RCC 7860 (cell line): ENCODE measurements at places on chromosomes 2 and 18.
A peak's percentile ranks its signal among the peaks of the same experiment; 100 is the strongest.

DNA sequence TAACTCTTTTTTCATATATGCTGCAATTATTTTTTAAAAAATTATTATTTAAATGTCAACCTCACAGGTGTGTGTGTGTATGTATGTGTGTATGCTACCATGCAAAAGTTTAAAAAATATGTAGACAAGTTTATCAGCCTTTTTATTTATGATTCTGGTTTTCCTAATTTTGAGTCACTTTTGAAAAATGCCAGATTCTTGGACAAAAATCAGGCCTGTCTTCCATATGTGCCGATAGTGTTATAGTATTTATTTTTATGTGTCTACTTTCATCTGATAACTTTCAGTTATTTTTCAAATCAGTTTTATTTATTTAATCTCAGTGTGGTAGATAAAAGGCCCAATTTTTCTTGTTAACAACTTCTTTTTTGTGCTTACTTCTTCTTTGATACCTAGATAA is 176.2 kb downstream of the RDH14 start:
- no peak for DNase-seq

GRCh38 chr2:239304533-239305221 is 96.1 kb downstream of the HDAC4 start:
- no peak for DNase-seq

DNA sequence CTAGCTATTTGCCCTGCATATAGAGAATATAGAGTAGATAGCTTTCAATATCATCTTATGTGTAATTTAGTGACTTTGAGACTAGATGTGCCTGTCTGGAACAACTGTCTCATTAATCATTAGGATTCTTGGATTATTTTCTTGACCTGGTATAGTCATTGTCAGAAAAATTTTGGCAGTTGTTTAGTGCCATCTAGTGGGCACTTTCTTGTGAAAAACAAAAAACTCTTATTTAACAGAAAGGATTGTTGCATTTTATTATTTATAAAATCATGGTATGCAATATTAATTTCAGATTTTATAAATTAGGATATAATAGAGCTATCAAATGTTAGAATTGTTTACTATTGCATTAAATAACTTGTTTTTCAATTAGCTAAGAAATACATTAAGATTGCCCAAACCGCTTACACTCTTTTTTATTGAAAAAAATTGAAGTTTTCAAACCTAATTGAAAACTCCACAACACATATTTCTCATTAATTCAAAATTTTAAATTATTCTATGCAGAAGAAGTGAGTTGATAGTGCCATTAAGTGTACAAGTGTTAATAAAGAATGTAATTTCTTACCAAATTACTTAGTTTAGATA is 80.3 kb downstream of the DYNAP start:
- no peak for DNase-seq

- DNase-seq: no peak
Observed at GRCh38 chr2:133765658-133766057, 197.4 kb upstream of the NCKAP5 start.

DNA sequence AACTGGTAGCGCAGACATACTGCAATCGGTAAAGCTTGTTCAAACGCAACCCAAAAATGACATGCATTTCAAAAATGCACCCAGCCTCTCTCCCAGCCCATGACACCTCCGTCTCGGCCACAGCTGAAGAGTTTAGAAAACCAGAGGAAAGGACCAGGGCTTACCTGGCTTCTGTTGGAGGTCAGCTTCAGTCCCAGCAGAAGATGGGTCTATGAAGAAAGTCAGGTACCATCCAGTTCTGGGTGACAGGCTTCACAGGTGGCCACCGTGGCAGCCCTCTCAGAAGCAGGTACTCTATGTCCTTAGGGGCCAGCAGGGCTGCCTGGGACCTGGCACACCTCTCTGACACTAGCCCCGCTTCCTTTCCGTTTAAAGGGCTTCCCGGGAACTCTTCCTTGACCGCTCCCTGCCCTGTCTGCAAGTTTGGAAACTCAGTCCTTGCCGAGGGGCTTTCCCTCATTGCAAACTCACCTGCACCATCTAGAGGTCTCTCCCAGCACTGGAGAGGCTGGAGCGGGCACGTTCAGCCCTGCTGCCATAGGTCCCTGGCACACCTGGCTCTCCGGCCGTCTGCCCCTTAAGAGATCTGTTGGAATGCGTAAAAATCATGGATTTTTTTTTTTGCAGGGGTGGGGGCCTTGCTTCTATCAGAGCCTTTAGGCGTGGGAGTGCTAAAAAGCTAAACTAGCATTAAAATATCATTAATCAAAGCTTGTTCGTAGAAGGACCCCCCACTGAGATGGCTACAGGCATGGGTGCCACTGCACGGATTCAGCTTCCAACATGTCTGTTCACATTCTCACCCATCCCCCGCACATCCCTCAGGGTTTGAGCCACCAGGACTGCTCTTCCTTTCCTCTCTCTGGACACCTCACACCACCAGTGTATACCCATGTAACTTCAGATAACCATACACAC is at the start of gene EDAR:
EDAR (minus strand) TSS at position 425 of the 918 bp plus-strand sequence. CDS start 58,206 bp downstream, outside the sequence.
- no peak for DNase-seq

GRCh38 chr2:215413484-215413777 is 22.4 kb downstream of the FN1 start:
- DNase-seq: no peak

GRCh38 chr2:212520340-212520739 is 18.3 kb downstream of the ERBB4 start:
- peak; percentile 16 for DNase-seq

DNA sequence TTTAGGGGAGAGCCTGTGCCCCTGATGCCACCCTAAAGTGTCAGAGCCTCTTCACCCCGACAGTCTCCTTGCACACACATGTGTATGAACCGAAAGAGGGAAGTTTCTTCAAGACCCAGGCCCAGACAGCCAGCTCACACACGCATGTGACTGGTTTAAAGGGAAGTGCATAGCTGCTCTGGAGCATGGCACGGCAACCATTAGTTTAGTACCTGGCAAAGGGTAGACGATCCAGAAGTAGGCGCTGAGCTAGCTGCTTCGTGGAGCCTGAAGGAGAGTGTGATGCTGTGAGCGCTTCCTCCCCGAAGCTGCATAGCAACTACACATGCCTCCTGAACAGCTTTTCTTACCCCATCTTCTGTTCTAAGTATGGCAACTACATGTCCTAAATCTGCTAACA is 91.7 kb downstream of the ZCCHC2 start:
- no peak for DNase-seq

GRCh38 chr2:178819147-178819875 is 12.1 kb upstream of the TTN start:
- no peak for DNase-seq

- no peak for DNase-seq
Observed at GRCh38 chr2:16320716-16321115, 344.9 kb downstream of the CYRIA start.

DNA sequence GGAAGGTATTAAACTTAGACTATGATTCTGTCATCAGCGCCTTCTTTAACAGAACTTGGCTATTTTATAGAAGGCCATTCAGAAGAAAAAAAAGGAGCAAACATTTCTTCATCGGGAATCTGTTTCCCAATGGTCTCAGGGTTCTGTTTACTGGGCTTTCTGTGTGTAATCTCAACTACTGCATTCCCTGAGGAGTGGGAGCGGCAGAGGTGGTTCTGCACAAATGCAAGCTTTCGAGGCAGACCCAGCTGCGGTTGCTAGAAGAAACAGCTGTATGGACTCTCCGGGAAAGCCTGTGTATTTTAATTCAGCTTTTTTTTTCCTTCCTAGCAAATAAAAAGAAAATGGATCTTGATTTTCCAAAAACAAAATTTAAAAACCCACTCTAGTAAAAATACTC is 250.7 kb downstream of the NAPG start:
- no peak for DNase-seq

- DNase-seq: peak; percentile 41
Observed at GRCh38 chr18:21330122-21330701, 88.2 kb downstream of the GREB1L start.

- no peak for DNase-seq
Observed at GRCh38 chr2:141438536-141438935, 692.3 kb downstream of the LRP1B start.

GRCh38 chr2:115739574-115739973 is 1297.1 kb downstream of the DPP10 start:
- no peak for DNase-seq

DNA sequence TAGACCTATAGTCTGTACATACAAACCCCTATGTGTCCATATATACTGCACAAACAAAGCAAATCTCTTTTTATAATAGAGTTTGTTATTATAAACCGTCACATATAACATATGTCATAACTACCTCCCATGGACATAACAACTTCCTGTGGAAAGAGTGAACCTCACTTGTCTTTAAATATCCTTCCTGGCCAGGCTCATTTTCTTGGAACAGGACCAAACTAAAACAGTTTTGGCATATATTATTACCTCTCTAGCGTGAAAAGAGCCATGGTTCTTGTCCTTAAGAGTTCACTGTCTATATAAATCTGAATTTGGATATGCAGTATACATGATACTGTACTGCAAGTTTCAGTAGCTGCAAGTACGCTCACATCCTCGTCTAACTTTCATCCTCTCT is 28.3 kb upstream of the DNAJC27 start:
- no peak for DNase-seq

DNA sequence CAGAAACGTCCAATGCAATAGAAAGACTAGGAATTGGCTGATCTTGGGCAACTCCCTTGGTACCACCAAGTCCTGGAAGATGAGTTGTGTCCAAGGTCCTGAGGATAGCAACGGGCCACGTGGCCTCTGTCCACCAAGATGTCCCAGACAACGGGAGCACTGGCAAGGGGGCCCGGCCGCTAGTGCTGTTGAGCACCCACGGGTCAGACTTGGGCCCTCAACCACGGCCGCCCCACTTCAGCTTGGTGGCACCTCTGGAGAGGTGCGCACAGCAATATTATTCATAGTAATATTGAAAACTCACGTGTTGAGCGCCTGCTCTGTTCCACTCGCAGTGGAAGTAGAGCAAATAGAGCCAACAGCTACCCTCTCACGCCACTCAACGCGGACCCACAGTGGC is 19.0 kb downstream of the PASK start:
- DNase-seq: no peak

DNA sequence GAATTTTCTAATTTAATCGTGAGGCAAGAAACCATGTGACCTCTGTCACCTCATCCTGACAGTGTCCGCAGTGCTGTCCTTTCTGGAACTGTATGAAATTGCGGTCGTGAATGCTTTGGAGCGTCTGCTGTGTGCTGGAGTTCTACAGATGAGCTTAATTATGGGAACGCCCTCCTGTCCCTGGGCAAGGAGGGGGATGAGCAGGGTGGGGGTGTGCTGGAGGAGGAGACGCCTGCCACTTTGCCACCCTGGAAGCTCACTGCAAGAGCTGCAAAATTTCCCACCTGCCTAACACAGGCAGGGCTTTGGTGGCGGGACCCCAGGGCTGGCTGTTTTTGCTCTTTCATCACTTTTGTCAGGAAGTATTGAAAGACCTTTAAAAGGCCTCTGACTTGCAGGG is 6.5 kb downstream of the LPIN1 start:
- DNase-seq: no peak

GRCh38 chr18:54169431-54170403 is 54.8 kb downstream of the MBD2 start:
- DNase-seq: no peak

- no peak for DNase-seq
Observed at GRCh38 chr2:104385743-104386142, 468.2 kb upstream of the POU3F3 start.

GRCh38 chr2:170813611-170814532 is 2.8 kb upstream of the GAD1 start:
- DNase-seq: no peak

GRCh38 chr2:77977471-77978063 is 455.4 kb upstream of the LRRTM4 start:
- no peak for DNase-seq

DNA sequence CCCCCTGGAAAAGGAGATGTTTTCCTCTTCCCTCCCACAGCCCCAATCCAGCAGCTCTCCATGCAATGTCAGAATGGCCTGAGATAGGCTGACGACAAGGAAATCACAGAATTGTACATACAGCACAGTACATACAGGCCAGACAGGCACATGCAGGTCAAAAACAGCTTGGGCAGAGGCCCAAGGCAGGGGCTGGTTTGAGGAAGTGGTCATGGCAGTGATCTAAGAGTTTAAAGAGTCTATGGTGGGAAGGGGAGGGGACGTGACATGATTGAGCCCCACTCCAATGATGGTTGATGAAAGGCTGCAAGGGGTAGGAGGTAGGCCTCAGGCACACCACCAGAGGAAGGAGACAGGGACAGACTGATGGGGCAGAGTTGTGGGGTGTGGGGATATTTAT is 4.3 kb downstream of the DCTN1 start:
- DNase-seq: no peak

GRCh38 chr18:38616306-38616705 is 1050.7 kb upstream of the CELF4 start:
- no peak for DNase-seq

- no peak for DNase-seq
Observed at GRCh38 chr18:28766721-28767120, 589.8 kb upstream of the CDH2 start.

DNA sequence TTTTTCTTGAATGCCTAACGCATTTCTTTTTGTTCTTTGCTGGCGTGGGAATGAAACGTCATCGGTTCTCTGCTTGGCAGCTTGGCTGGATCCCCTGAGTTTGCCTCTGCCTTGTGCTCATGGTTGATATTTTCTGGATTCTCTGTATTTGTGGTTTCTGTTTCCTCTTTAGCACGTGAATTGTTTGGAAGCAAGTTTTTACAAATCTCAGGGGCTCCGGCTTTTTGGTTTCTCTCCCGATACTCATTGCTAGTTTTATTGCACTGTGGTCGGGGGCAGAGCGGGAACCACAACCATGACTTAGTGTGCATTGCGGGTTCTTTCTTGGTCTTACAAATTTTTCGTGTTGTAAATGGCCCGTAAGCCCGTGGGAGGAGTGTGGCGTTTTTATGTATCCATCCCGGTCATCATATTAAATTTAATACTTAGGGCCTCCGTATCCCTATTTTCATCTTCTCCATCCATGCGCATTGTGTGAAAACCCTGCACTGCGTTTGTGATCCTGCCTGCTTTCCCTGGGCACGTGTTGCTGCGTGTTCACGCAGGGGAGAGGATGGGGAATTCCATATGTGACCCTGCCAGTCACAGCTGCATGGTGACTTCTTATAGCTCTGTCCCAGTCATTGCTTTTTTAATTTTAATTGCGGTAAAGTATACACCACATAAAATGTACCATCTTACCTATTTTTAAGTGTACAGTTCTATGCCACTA is 9.4 kb downstream of the RAMP1 start:
- no peak for DNase-seq

DNA sequence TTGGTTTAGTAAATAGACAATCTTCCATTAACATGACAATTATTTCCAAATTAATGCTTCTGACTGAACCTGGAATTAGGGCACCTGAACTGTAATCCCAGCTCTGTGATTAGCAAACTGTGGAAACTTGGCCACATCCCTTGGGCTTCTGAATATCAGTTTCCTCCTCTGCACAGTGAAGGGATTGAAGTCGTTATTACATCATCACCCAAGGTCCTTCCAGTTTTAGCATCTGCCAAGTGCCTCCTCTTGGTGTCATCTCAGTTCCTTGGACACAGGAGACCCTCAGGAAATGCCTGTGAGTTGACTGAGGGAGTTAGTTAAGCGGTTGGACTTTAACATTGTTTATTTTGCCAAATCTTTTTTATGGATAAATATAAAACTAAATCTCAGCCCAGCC is 64.8 kb downstream of the MOGAT1 start:
- no peak for DNase-seq

GRCh38 chr2:169828141-169828811 is 1.0 kb downstream of the UBR3 start:
- DNase-seq: peak; percentile 16
